ENCODE measurements at places on chromosomes 3 and 15.

DNA sequence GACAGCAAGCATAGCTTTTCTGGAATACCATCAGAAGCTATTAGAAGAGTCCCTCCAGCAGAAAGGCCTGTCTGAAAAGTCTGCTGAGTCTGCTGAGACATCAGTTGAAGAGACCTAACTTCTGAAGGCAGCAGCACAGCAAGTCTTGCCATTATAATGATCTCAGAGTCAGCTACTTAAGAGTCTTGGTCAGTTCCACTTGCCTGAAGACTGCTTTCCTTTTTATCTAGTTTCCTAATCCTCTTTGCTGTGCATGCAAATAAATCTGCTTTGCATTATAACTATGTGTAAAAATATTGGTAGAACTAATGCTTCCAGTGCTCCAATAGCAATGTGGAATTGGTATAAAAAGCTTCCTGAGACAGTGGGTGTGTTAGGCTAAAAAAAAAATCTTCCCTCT, 34.9 kb upstream of the CPOX start:
- no peak for DNase-seq

DNA sequence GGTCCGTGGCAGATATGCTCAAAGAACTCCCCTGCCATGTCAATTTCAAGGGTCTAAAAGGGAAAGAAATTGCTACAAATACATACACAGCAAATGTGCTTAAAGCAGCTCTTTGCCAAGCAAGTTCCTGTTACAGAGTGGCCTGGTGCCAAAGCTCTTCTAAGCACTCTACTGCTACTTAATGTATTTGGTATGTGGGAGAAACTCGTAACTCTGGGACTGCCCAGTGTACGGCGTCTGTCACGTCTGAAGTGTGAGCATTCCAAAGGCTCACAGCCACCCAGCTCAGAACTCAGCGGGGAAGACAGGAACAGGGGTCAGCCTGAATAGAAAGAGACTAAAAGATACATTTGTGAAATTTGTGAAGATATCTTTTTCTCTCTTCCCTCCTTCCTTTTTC, 54.6 kb downstream of the RBMS3 start:
- DNase-seq: no peak

DNA sequence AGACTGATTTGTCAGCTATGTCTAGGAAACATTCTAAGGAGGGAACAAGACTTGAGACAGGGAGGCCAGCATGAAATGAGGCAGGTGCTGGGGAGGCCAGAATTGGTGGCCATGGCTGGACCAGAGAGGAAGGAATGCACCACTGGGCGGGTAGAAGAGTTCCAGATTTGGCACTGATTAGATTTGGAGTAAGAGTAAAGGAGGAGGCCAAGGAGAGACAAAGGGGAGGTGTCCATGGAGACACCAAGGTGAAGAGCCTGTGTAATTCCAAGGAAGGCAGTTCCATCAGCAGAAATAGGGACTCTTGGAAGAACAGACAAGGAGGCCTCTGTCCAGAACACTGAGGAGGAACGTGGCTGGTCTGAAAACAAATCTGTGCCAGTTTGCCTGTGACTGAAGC, 1.8 kb downstream of the ARNT2 start:
- no peak for DNase-seq

DNA sequence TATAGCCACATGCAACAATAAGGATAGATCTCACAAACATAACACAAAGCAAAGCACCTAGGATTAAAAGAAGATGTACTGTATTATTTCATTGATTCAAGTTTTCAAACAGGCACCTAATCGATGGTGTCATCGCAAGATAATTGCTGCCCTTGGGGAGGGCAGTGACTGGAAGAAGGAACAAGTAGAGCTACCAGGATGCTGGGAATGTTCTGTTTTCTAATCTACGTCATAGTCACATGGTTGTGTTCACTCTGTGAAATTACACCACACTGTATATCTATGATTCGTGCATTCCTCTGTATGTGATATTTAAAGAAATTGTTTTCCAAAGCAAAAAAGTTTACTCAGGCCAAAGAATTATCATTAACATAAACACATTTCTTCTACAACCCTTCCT, 236.6 kb downstream of the FGF12 start:
- no peak for DNase-seq

GRCh38 chr3:112958811-112959560, 15.9 kb downstream of the CD200R1 start:
- peak; percentile 3 for DNase-seq

GRCh38 chr3:105867712-105868430, 941 bp downstream of the CBLB start:
- no peak for DNase-seq

- no peak for DNase-seq
These were observed 27.0 kb downstream of the NDUFB4 start for GRCh38 chr3:120622870-120623726.

- peak; percentile 25 for DNase-seq
These were observed 109.3 kb downstream of the OXNAD1 start for GRCh38 chr3:16374047-16374934.

DNA sequence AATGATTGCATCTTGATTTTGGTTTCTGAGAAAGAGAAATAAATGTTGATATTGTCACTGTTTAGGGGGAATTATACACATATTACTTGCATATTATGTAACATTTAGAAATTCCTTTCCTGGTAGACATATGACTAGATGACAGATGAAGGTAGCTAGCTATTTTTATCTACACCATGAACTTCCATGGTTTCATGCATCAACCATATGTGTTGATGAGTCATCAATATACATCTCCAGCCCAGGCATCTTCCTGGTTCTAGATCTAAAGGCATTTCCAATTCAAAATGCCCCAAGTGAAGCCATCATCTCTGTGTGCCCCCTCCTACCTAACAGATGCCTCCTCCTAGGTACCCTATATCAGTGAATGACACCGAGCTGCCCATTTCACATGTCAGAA, 9.5 kb upstream of the ADAMTSL3 start:
- DNase-seq: no peak

GRCh38 chr15:50135031-50135551, 16.1 kb upstream of the ATP8B4 start:
- DNase-seq: no peak

DNA sequence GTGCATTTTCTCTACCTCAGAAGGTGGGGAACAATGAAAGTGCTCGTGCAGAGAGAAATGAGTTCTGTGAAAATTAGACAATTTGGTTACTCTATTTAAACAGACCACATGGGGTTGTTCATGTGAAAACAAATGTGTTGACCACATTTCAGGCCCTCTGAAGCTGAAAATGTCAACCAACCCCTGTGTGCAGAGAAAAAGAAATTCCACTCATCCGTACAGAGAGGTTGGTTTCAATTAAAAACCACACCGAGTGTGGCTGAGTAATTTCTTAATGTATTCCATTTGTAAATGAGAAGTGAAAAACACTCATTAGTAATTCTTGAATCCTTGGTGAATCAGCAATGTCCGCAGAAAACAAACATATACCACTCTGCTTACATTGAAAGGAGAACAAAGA, 46.9 kb upstream of the SLC7A14 start:
- DNase-seq: no peak

GRCh38 chr15:82999905-83000671, 11.4 kb downstream of the C15orf40 start:
- peak; percentile 45 for DNase-seq

DNA sequence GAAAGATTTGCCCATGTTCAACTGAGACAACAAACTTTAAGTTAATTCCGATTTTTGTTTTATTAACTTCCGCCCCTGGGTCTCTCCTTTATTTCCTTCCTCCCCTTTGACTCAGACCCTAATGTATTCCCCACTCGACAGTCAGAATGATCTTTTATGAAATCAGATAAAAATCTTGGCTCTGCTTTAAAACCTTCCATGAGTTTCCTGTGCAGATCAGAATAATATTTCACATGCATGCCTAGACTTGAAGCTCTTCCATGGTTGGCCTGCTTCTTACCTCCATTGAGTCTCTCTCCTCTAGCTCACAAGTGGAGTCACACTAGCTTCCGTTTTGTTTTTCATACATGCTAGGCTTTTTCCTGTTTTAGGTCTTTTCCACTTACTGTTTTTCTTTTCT, 116.8 kb upstream of the SPATA16 start:
- DNase-seq: no peak

DNA sequence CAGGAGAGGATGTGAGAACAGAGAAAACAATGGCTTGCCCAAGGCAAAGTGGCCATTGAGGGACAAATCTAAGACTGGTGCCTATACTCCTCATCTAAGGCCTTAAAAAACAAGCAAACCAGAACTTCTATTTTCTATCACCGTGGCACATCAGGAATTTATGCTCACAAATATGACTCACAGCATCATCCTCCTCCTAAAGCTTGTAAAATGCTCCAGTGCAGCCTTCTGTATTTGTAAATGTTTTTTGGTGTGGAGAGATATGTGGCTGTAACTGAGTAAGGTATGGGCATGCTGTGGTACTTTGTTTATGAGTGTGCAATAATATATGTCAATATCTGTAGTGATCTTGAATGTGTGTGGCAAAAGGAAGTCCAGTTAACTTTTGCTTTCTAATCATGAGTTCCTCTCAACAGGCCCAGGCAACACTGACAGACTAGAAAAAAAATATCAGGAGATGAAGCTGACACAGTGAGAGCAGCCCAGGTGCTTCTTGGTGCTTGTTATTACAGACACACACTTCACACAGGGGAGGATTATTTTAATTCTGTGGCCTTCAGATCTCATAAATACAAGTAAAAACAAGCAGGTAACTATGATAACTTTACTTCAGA, 60.3 kb downstream of the CTNNB1 start:
- DNase-seq: no peak

DNA sequence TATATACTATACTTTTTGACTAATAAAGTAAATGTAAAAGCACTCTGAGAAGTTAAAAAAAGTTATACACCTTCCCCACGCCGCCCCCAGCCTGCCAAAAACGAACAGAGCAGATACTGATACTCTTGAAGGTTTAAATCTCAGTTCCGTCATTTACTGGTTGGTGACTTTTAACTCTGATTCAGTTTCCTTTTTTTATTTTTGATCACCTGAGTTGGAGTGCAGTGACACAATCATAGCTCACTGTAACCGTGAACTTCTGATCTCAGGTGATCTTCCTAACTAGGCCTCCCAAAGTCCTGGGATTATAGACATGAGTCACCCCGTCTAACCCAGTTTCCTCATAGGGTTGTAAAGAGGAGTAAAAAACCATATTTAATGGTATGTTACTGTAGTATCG, 3.3 kb upstream of the TIPIN start:
- no peak for DNase-seq

DNA sequence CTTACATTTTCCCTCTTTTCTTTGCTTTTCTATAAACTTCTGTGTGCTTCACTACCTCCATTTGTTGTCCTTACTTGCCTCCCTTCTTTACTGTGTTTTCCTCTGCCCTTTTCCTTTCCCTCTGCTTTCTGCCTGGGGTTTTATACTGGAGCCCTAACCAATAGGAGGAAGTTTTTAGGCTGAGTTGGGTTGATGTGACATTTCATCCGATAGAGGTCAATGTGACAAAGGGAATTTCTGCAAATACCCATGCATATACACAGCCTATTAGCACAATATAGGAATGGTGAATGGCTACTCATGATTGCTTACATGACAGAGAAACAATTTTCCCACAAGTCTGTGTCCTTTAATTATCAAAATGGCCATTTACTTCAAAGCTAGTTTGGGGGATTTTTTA, 153.0 kb upstream of the ARPP21 start:
- DNase-seq: no peak

- no peak for DNase-seq
These were observed 8.2 kb downstream of the B3GNT5 start for GRCh38 chr3:183261151-183261724.

DNA sequence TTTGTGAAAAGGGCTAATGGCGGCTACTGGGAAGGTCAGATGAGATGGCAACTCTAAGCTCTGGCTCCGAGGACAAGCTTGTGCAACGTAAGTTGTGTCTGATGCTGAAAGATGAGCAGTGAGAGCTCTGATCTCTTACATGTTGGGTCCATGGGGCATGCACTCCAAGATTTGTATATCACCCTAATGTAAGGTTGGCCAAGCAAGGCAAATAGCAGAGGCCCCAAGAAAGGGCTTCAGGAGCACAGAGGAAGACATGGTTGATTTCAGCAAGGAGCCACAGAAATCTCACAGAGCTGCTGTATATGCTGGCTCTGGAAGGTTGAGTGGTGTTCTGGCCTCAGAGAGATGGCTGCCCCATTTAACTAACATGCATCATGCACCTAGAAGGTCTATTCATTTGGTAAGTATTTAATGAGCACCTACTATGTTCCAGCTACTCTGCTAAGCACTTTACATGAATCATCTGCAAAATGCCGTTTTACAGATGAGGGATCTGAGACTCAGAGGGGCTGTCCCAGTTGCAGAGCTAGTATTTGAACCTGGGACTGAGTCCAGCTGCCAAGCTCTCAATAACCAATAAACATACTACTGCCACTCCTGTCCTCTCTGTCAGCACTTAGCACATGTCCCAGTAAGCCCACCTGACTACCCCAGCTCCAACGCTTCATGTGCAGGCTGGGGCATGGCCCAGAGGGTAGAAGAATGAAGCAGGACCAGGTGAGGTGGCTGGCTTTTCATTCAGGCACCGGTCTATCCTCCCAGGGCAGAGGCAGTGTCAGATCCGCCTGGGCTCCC, 27.8 kb upstream of the ATP2B2 start:
- no peak for DNase-seq

DNA sequence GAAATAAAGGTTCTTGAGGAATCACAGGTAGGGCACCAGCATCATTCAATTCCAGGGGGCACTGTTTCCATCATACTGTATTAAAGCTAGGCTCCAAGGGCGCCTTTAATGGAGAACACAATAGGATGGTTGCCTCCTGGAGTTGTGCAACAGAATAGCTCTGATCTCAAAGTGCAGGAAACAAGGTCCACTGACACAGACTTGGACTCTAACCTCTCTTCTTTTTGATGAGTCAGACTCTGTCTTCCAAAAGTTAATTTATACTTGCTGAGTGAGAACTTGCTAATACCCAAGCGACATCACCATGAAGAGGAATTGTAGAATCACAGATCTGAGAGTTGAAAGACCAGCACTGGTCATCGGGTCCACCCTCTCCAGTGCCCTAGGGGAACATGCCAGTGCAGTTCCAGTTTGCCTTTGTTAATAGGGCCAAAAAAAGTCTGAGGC, 94.4 kb upstream of the PHLDB2 start:
- no peak for DNase-seq

GRCh38 chr3:141440942-141441341, 45.9 kb upstream of the RASA2 start:
- no peak for DNase-seq

DNA sequence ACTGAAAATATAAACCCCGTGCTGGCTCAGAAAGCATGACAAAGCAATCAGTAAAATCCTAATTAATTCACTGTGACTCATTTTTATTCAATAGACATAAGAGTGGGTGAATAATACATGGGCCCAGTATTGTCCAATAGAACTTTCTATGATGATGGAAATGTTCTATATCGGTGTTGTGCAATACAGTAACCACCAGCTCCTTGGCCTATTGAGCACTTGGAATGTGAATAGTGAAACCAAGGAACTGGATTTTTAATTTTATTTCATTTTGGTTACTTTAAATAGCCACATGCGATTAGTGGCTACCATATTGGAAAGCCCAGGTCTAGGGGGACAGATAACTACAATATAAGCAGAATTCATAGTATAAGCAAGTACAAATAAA, 69.8 kb upstream of the PPP2R3A start:
- no peak for DNase-seq

DNA sequence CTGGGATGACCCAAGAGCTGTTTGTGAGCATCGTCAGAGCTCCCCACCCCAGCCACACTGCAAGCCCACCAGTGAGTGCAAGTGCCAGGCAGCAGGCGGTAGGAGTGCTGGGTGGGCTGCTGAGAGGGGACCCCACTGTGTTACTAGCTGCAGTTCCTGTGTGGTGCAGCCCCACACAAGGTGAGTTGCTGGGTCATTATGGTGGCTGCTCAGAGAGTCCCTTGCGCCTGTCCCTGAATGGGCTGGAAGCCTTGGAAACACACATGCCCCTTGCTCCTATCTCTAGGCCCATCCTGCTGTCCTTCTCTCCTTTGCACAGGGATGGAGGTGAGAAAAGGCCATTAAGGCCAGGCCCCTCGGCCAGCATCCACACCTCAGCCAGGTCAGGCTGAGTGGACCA, 83.7 kb downstream of the SEC22A start:
- DNase-seq: no peak
